ENCODE measurements at places on chromosomes 1 and 21.

GRCh38 chr1:42379794-42380585 lies 602 bp upstream of the RIMKLA start:
- DNase-seq: peak; percentile 54

DNA sequence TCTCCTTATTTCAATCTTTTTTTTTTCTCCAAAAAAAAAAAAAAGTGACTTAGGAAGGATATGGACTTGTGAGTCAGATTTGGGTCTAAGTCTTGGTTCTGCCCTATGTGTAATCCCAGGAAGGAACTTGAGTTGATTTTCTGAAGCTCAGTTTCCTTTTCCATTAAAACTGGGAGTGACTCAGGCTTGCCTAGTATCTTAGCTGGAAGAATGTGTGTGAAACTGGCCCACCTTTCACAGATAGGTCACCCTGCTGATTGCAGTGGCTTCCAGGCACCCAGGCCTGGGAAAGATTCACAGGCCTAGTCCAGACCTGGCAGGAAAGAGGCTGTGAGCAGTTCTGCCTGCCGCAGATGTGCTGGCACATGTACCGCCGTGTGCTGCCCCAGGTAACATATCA lies 218.3 kb upstream of the HOOK1 start:
- DNase-seq: no peak

GRCh38 chr1:178282949-178283367 lies 189.1 kb downstream of the RASAL2 start:
- DNase-seq: no peak

GRCh38 chr1:162627662-162628296 lies 4.5 kb upstream of the DDR2 start:
- no peak for DNase-seq

DNA sequence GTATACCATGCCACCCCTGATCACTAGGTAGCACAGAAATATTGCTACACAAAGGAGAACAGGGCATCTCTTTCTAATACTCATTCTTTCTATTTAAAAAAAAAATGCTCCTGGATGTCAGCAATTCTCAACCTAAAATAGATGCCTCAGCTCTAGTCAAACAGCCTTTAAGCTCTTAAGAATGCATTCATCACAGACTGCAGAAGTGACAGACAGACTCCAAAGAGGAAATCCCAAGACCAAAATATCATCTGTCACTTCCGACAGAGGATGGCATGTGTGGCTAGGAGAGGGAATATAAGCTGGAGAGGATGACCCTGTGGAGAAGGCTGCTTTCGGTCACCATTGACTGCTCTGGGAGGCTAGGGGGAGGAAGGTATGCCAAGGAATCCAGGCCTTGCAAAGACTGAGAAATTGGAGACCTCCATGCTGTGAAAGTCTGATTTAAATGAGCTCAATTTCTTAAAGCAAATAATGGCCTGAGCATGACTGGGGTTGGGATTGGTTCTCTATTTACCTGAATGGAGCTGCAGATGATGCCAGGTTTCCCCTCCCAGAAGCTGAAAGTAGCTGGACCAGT lies 277.4 kb downstream of the BRINP2 start:
- no peak for DNase-seq

- no peak for DNase-seq
Observed at GRCh38 chr1:39655578-39656268, 16.2 kb downstream of the NT5C1A start.

GRCh38 chr1:947958-948357 lies 11.1 kb downstream of the NOC2L start:
- no peak for DNase-seq

Measured in NCI-H1092 (cell line).